DND-41 (cell line): ENCODE measurements at places on chromosomes 16 and 17.

DNA sequence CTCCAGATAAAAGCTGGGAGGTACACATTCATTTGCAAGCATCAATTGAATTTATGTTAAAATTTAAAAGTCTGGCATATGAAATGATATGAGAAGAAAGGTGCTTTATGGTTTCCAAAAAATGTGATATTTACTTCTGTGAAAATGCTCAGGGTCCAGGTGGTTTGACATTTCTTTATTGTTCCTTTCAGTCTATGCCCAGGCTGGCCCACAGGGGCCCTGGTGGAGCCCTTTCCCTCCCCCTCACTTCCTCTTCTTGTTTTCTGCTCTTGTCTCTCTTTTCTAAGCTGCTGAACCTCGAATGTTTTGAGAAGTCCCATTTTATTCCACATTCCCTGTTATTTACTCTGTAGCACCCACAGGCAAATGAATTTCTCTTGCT lies 127.8 kb downstream of the HS3ST3B1 start:
- H3K36me3 ChIP-seq: no peaks in the 10 kb centered on the region
- no peaks in the 10 kb centered on the region for H3K27me3 ChIP-seq
- peak overlapping the region; percentile 91 for H3K27ac ChIP-seq
- H3K4me1 ChIP-seq: peaks cover 52% of the 10 kb centered on the region
- no peak overlapping the region for H3K4me3 ChIP-seq

DNA sequence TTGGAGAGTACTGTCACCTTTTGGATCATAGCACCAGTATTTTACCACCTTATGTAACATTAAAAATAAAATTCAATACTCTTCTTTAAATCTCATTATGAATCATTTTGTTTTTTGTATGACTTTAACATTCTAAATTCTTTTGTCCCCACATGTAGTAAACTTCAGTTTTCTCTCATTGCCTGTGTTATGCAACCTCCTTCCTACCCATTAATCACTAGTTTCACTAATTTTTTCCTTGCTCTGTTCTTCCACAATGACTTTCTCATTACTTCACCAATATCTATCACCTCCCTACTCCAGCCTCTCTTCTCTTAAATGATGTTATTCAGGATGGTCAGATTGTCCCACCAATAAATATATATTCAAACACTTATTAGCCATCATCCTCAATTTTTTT lies 68.7 kb downstream of the TTC19 start:
- H3K4me1 ChIP-seq: no peaks in the 10 kb centered on the region
- no peak for DNase-seq
- peaks cover 95% of the 10 kb centered on the region for H3K36me3 ChIP-seq

GRCh38 chr17:78954684-78955083 lies 25.0 kb downstream of the LGALS3BP start:
- H3K4me3 ChIP-seq: no peak overlapping the region
- H3K27me3 ChIP-seq: peaks cover 3% of the 10 kb centered on the region
- H3K4me1 ChIP-seq: no peaks in the 10 kb centered on the region

GRCh38 chr17:5516060-5516792 lies 29.9 kb downstream of the MIS12 start:
- no peak overlapping the region for H3K4me3 ChIP-seq
- H3K27ac ChIP-seq: no peak overlapping the region
- peaks cover 10% of the 10 kb centered on the region for H3K36me3 ChIP-seq
- peaks cover 7% of the 10 kb centered on the region for H3K4me1 ChIP-seq

DNA sequence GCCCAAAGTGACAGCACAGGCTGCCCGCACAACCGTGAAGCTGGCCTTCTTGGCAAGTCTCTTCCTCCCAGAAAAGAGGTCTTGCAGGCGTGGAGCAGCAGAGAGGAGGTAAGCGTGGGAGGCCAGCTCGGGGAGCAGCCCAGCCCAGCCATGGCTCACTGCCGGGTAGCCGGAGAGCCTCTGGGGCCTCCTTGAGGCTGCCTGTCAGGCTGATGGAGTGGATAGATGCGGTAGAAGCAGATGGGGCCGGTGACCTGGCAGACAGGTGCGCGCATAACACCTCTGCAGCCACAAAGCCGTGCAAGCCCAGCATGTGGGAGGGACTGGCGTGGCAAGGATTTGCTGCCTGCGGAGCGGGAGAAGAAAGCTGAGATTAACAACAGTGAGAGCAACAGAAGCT lies 17.1 kb upstream of the DOK4 start:
- no peak for DNase-seq
- H3K4me1 ChIP-seq: 0 out of 2 replicates have a peak, but pooled peaks cover 2% of the 10 kb centered on the region
- H3K27ac ChIP-seq: no peak overlapping the region
- no peak overlapping the region for H3K4me3 ChIP-seq
- no peaks in the 10 kb centered on the region for H3K36me3 ChIP-seq

- H3K27ac ChIP-seq: no peak overlapping the region
- no peaks in the 10 kb centered on the region for H3K27me3 ChIP-seq
- H3K4me1 ChIP-seq: no peaks in the 10 kb centered on the region
- H3K36me3 ChIP-seq: no peaks in the 10 kb centered on the region
- no peak overlapping the region for H3K4me3 ChIP-seq
Observed at GRCh38 chr17:72151565-72152386, 31.0 kb downstream of the SOX9 start.

DNA sequence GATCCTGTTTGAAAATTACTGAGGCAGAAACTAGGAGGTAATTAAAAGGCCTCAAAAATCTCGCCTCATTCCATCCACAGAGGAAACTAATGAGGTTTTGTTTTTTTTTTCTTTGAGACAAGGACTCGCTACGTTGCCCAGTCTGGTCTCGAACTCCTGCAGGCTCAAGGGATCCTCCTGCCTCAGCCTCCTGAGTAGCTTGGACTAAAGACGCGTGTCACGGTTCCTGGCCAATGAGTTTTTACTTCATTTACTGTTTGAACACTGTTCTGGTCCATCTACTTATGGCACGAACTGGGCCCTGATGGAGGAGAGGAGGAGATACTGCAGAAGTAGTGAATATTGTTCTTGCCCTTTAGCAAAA lies 600 bp upstream of the BLTP2 start:
- peaks cover 38% of the 10 kb centered on the region for H3K36me3 ChIP-seq
- H3K27me3 ChIP-seq: no peaks in the 10 kb centered on the region
- DNase-seq: peak; percentile 13
- peak overlapping the region; percentile 87 for H3K27ac ChIP-seq
- peak overlapping the region; percentile 86 for H3K4me3 ChIP-seq

GRCh38 chr16:30697264-30698138 lies 1.5 kb upstream of the SRCAP start:
- peaks cover 37% of the 10 kb centered on the region for H3K4me1 ChIP-seq
- H3K36me3 ChIP-seq: peaks cover 34% of the 10 kb centered on the region
- no peaks in the 10 kb centered on the region for H3K27me3 ChIP-seq
- H3K4me3 ChIP-seq: peak overlapping the region; percentile 84
- peak overlapping the region; percentile 98 for H3K27ac ChIP-seq
